ENCODE measurements at places on chromosomes 11 and 22.

- peak; percentile 83 for DNase-seq
Observed at GRCh38 chr22:45212306-45212709, 28.4 kb downstream of the KIAA0930 start.

- DNase-seq: no peak
Observed at GRCh38 chr22:23523713-23524112, 56.4 kb downstream of the IGLL1 start.

DNA sequence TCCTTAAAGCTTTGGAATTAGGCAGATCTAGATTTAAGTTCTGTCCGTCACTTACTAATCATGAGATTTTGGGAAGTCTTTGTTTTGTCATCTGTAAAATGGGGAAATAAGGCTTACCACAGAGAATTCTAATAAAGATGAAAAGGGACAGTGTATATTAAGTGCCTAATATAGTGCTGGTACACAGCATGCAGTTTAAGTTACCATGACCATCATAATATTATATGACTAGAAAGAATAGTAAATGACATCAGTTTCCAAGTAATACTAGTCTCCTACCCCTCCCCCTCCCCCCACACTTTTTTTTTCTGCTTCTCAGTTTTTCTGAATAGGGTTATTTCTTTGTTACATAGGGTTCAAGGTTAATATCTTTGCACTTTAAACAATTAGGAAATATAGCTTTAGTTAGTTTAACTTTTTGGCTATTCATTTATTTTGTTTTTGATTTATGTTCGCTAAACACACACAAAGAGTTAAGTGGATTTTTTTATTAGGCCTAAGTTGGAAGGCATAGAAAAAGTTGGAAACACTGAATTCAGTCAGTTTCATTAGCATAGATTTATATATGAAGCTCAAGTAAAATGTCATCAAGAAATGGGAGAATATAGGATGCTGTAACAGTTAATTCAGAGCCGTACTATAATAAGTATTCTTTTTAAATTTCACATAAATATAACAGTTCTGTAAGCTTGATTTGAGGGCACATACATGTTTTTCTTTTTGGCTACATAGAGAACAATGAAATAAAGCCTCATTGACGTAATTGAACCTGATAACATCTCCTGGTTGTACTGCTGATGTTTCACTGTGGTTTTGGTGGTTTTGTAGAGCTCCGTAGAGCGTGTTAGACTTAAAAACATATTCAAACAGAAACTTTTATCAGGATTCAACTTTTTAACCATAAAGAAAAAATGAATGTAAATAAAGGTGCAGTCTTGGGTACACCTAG, 121.2 kb downstream of the PDE3B start:
- no peak for DNase-seq

DNA sequence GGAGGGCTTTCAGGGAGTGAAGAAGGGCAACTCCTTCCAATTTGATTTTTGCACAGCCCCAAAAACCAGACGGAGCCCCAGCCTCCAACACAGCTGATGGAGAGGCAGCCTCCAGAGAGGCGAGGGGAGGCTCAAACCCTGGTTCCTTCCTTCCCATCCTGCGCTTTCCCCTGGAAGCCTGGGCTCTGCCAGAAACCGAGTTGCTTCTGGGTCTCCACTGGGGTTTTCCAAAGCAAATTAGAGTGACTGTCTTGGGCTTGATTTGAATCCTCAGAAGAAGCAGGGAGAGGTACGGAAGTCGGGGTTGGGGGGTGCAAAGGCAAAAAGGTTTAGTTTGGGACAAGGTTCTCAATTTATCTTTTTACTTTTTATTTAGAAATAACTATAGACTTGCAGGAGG, 129.2 kb downstream of the MPPED1 start:
- DNase-seq: no peak

GRCh38 chr22:25563761-25564319, 635 bp upstream of the GRK3 start:
- DNase-seq: peak; percentile 37

DNA sequence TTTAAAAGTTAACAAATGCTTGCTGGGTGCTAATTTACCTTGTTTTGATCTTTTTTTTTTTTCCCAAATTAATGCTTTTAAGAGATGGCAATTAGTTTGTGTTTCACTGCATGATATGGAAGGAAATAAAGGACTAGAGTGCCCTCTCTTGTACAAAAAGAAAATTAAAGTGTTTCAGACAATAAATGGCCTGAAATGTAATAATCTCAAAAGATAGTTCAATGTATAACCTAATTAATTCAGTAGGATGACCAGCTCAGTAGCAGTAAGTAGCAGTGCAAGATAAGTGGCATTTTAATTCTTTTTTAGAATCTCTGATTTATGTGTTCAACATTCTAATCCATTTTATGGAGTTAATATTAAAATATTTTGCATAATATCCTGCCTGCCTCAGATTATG, 39.9 kb upstream of the MYO18B start:
- no peak for DNase-seq

DNA sequence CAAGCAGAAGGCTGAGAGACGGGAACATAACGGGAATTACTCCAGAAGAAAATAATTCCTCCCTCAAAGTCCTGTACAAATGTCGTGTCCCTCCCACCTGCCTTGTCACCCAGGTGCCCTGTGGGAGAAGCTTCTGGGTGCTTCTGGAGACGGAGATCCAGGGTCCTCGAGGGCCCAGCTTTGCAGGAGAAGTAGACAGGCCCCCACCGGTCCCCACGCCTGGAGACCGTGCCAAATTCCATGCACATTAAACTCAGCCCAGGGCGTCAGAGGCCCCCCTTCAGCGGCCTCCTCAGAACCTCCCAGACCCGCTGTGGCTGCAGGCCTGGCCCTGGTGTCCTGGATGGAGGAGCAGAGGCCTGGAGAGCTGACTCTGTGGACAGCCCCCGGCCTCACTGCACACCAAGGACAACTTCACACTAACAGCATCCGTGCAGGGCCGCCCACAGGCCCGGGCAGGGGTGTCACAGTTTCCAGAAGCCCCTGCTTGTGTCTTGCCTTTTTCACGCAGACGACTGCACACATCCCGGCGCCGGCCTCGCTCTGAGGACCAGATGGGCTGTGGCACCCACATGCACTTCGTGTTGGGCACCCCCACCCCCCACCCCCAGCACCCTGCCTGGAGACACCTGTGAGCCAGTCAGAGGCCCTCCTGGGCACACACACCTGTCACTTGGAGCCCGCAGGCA, 734.3 kb downstream of the BRD1 start:
- no peak for DNase-seq

GRCh38 chr11:60852117-60852981, 3.4 kb downstream of the PTGDR2 start:
- no peak for DNase-seq

- no peak for DNase-seq
Observed at GRCh38 chr22:22070371-22070824, 87.8 kb upstream of the TOP3B start.

GRCh38 chr22:36904260-36904880, 9.1 kb upstream of the CSF2RB start:
- no peak for DNase-seq

DNA sequence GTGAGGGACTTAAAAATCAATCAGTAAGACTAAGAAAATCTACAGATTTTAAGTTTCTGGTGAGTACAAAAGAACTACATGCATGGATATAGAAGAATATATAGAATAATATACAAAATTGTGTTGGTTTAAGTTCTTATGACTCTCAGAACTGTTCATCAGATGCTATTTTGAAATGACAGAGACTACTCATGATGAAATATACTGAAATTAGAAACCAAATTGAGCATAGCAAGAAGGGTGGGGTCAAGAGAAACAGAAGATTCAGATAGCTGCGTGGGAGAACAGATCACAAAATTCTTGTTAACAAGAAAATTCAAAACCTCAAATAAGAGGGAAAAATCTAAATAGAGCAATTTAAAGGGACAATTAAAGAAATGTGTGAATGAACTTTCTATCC, 2125.3 kb upstream of the RAG2 start:
- DNase-seq: no peak

DNA sequence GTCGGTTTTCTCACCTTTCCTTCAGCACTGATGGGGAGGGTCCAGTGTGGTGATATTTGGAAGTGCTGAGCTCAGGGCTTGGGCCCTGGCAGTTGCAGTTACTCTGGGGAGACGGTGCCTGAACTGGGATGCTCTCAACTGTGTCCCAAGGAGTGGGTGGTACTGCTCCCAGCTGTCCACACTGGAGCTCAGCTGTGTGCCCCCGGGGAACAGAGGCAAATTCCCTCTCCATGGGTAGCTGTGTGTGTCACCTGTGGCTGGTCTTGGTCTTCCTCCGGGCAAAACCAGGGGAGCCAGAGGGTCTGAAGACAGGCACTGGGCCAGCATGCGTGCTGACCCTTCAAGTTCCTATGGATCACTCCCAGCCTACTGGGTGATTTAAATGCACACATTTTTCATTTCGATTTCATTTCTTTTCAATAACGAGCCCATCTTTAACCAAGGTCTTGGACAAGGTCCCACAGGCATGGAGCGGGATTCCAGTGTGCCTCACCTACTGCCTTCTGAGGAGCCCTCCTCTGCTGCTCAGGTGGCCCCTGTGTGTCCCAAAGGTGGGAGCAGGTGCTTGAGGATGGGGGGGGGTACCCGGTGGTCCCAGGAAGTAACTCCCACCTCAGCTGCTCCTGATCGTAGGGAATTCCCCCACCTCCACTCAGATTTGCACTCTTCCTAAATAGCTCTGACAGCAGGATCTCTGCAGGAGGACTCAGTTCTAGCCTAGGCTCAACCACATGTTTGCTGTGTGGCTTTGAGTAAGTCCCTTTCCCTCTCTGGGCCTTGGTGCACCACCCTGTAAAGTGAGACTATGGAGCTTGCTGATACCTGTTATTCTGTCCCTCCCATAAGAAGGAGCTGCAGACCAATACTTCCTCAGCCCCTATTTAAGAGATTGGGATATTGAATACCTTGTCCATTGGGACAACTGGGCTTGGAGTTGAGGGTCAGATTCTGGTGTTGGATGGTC, 16.8 kb downstream of the PRDM11 start:
- DNase-seq: no peak

GRCh38 chr22:43883012-43883661, 8.7 kb downstream of the PNPLA5 start:
- DNase-seq: peak; percentile 77

- DNase-seq: no peak
Observed at GRCh38 chr11:65595543-65596281, at the start of gene KCNK7. TSS of gene KCNK7 (minus strand) at chr11:65595800. CDS start at chr11:65595772, 28 bp downstream.

- DNase-seq: no peak
Observed at GRCh38 chr22:22746061-22746962, 101.9 kb downstream of the GGTLC2 start.

GRCh38 chr22:27705408-27706080, 96.0 kb downstream of the MN1 start:
- no peak for DNase-seq

- DNase-seq: no peak
Observed at GRCh38 chr11:66715346-66716085, 13.5 kb downstream of the SPTBN2 start.

DNA sequence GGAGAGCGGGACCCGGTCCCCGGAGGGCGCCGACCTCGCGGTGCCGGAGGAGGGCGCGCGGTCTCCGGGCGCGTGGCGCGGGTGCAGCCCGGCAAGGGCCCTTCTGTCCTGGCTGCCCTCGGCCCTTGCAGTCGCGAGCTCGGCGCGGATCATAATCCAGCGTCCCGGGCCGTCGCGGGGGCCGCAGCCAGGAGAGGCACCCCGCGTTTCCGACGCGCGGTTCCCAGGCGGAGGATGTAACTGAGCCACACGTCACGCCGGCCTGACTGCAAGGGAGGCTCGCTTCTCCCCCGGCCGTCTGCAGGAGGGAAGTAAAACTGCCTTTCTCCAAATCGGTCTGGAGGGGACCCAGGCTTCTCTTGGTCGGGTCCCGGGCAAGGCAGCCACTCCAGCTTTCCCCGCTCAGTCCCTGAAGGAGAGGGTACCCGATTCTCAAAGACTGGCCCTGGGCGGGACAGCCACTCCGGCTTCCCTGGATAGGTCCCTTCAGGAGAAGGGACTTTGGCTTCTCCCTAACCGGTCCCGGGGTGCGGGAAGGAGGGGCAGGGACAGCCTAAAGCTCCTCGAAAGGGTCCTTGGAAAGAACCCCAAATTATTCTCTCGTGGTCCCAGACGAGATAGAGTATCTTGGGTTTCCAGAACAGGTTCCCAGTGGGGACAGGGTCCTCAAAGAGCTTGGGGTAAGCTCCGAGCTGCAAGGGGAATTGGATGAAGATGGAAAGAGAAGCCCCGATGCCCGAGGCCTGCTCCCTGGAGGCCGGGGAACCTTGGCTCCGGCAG, 836 bp downstream of the SPON1 start:
- DNase-seq: no peak

DNA sequence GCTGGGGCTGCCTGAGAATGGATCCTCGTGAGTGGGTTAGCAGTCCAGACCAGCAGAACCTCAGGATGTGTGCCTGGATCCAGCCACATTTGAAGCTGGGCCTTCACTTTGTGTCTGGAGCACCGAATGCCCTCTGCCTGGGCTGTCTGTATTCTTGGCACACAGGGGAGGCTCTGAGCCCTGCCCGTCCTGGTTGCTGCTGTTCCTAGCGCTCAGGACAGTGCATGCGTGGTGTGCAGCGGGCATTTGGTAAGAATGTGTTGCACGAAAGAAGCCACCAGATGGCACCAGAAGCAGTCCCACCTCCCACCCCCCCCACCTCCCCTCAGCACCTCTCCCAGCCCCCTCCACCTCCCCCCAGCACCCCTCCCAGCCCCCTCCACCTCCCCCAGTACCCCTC, 4.1 kb upstream of the MAPK11 start:
- peak; percentile 75 for DNase-seq

DNA sequence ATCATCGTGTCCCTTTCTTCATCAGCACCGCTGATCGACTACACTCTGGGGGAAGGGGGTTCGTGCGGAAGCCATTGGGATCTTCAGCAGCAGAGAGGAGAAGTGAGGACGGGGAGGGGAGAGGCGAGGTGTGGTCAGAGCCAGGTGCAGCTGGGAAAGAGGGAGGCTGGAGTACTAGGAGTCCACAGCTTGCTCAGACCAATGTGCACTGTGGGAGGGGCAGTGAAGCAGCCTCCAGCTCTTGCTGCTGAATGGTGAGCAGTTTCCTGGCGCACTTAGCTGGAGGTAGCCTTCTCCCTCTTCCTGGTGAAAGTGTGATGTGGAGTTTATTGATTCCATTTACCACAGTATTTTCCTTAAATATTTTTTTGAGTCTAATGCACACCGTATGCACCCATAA, 99.0 kb upstream of the NECTIN1 start:
- no peak for DNase-seq

DNA sequence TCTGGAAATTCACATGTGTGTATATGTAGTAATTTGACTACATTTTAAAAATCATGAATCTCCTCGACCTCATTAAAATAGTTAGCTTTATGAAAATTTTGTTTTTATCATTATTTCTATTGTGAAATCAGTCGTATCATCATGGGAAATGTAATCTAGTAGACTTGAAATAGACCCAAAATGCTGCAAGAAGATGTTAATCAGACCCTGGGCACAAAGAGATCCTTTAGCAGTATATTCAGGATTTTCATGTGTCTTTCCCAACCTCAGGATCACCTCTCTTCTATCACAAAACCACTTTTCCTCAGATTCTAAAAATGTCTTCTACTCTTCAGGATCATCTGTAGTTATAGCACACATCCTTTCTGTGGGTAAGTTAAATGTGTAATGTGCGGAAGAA, 74.9 kb upstream of the ADSL start:
- no peak for DNase-seq

GRCh38 chr11:86152006-86152862, 83.3 kb upstream of the PICALM start:
- DNase-seq: no peak

- DNase-seq: no peak
Observed at GRCh38 chr11:83220260-83220659, 26.7 kb downstream of the ANKRD42 start.

GRCh38 chr22:48353116-48353947, 1474.3 kb downstream of the BRD1 start:
- no peak for DNase-seq
